ENCODE measurements at places on chromosomes 1 and 21.

GRCh38 chr21:28393279-28393678 lies 599.4 kb downstream of the LTN1 start:
- no peak for DNase-seq

- DNase-seq: no peak
Measured at GRCh38 chr1:77014073-77014788, 147.0 kb downstream of the ST6GALNAC5 start.

DNA sequence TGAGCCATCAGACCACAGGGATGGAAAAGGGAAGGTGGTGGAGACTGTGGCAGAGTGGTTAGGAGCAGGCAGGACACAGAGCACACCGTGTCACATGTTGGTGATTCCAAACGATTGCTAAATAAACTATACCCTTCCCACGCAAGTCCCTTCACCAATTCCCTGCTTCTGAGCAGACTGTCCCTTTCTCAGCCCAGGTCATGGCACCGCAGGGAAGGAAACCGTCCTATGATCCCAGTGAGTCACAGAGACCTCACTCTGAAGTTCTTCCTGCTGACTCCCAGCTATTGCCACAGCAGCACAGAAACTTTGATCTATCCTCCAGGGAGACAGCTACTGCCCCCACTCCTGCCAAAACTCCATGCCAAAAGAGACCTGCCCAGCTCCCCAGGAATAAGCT lies 19.2 kb downstream of the RIMS3 start:
- no peak for DNase-seq

DNA sequence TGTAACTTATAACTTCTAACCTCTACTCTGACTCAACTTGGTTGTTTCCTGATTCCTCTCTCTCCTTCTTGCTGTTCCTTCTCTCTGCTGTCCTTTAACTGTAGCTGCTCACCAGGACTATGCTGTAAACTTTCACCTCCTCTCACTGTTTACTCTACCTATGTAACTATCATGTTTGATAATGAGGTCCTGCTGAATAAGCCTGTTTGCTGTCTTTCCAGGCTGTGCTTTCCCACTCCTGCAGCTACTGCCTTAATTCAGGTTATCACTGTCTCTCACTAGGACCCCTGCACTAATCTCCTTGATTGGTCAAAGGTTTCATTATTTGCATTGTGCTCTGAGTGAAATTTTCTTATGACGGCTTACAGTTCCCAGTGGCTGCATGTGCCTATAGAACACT lies 633.9 kb upstream of the PTBP2 start:
- DNase-seq: no peak

- no peak for DNase-seq
Measured at GRCh38 chr1:162141281-162142054, 72.0 kb downstream of the NOS1AP start.
